ENCODE measurements at places on chromosomes 4 and X. TPM values are rescaled to one million over a fixed set of nuclear protein-coding genes. Genes with fewer than 3 reads are reported as not detected.

Gene TRIM75
- not detected for total RNA-seq

Gene CLCN4
- 5.7 TPM for total RNA-seq

- H3K36me3 ChIP-seq, result peaks cover 4% of the 10 kb centered on the region
- H3K27ac ChIP-seq, result no peak overlapping the region
- no peak overlapping the region for H3K4me3 ChIP-seq
- H3K4me1 ChIP-seq, result peaks cover 15% of the 10 kb centered on the region
Measured at GRCh38 chr4:61385256-61385655, 185.1 kb downstream of the ADGRL3 start.

- no peaks in the 10 kb centered on the region for H3K36me3 ChIP-seq
- no peaks in the 10 kb centered on the region for H3K27me3 ChIP-seq
- H3K4me3 ChIP-seq, result no peak overlapping the region
- DNase-seq, result no peak
- H3K27ac ChIP-seq, result no peak overlapping the region
- peaks cover 10% of the 10 kb centered on the region for H3K4me1 ChIP-seq
Measured at GRCh38 chr4:136573460-136573859, 958.8 kb downstream of the PCDH18 start.

DNA sequence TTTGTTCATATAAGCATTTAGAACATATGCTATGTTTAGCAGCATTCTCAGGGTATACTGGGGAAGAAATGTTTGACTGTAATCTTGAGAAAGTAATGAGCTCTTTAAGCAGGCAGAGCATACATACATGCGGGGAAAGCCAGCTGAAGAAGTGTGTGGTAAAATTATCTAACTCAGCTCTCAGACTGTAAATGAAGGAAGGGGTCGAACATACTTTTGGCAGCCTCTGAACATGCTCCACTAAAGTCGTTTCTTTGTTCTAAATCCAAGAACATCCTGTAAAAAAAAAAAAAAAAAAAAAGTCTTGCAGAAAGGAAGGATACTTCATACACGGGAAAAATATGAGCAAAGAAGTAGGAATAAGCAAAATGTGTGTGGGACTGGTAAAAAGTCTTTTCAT, 224.8 kb downstream of the GRID2 start:
- H3K27ac ChIP-seq, result peak overlapping the region; percentile 5
- H3K36me3 ChIP-seq, result no peaks in the 10 kb centered on the region

DNA sequence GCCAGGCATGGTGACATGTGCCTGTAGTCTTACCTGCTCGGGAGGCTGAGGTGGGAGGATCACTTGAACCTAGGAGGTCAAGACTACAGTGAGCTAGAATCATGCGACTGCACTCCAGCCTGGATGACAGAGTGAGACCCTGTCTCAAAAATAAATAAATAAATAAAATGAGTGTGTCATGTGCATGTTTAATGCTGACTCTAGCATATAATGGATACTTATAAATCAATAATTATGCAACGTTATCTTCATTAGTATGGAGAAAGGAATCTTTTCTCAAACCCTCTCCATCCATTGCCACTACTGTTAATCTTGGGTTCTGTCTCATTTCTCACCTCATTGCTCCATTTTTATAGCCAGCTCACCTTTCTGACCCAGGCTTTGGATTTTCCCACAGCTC, 189.5 kb upstream of the RPL34 start:
- H3K4me1 ChIP-seq, result no peaks in the 10 kb centered on the region
- no peak for DNase-seq
- no peaks in the 10 kb centered on the region for H3K36me3 ChIP-seq

DNA sequence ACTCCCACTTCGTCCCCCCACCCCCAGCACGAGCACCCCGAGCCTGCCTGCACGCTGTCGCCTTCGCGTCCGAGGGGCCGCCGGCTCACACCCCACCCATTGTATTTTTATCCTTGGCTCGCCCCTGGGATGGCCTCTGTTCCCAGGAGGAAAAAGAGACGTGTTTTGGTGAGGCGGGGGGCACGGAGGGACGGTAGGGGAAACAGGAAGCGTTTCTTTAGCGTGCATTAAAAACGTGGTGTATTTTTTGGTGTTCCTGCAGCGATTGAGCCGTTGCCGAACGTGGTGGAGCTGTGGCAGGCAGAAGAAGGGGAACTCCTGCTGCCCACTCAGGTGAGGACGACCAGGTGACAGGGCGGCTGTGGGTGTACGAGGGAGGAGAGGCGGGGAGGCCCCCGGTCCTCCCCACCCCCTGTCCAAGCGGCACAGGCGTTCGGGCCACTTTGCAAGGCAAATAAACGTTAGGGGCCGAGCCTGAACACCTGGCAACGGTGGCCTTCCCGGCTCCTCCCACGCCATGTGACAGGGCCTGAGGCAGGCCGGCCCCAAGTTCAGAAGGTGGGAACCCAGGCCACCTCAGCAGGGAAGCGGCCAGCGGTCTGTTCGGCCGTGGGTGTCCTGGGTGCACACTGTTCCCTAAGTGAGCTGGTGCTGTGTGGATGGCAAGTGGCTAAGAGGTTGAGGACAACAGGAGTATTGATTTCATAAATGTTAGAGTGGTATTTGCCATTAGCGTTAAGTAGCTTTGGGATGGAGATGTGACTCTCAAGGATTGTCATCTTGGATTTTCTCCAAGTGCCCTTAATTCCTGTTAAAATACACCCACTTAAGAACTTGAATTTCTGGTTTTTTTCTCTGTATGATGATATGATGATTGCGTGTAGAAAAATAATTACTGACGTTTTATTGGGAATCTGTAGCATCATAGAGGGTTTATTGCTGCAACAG, 1.1 kb downstream of the TMEM131L start:
- peak overlapping the region; percentile 25 for H3K27ac ChIP-seq
- peaks cover 24% of the 10 kb centered on the region for H3K4me1 ChIP-seq
- peaks cover 22% of the 10 kb centered on the region for H3K27me3 ChIP-seq
- peaks cover 2% of the 10 kb centered on the region for H3K36me3 ChIP-seq

DNA sequence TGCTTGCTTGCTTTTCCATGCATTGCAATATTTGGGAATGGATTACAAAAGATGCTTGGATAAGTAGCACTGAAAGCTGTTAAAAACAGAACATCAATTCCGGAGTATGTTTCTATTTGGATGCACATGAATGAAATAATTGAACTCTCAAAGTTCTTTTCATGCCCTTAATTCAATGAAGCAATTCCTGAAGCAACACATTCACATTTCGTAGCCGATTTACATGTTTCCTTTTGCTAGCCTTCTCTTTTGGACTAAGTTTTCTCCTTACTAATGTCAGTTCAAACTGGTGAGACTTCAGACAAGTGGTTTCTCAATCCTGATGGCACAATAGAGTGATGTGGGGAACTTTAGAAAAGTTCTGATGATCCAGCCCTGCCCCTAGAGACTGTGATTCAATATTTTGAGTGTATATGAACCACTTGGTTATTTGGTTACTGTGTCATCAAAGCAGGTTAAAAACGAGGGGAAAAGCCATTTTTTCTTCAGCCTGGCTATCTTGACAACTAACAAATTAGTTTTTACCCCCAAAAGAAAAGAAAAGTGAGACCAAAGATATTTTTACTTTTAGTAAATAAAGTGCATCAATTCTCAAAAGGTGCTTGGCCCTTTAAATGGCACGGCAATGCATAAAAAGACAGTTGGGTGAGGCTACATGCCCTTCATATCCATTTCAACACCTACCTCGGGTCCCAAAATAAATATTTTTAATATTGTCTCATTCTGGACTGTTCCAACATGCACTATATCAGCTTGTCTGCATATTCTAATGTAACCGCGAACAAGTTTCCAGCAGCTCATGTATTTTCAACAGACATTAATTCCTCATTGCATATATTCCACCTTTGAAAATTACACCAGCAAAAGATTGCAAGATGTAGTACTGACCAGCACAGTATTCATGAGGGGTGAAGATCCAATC, 90.1 kb upstream of the RPL34 start:
- H3K36me3 ChIP-seq, result no peaks in the 10 kb centered on the region
- H3K27me3 ChIP-seq, result no peaks in the 10 kb centered on the region
- H3K27ac ChIP-seq, result no peak overlapping the region
- H3K4me3 ChIP-seq, result no peak overlapping the region
- no peak for DNase-seq

Gene DAPP1
- 2.9 TPM for total RNA-seq

GRCh38 chrX:48786341-48786800, at the start of gene GATA1:
TSS of gene GATA1 (plus strand) at chrX:48786590. CDS start at chrX:48791110, 4,520 bp downstream.
- DNase-seq, result no peak
- no peak within 1 kb of the TSS for H3K27ac ChIP-seq
- H3K4me1 ChIP-seq, result no peaks in the 10 kb centered on the region
- no peaks in the 10 kb centered on the region for H3K36me3 ChIP-seq
- H3K27me3 ChIP-seq, result peaks cover 11% of the 10 kb centered on the region

DNA sequence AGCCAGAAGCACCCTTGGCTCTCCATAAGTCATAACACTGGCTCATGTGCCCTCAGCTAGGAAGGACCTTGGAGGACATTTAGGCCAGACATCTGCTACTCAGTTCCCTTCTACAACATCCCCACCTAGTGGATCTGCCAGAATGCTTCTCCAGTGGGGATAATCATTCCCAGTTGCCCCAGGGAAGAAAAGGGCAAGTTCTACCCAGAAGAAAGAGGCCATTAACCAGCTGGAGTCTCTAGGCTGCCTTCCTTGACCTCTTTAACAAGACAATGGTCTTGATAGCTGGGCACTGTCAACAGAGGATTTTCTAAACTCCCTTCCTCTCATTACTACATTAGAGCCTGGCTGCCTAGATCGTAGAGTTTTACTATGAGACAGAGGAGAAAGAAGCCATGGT, 42.0 kb downstream of the LGI2 start:
- no peaks in the 10 kb centered on the region for H3K27me3 ChIP-seq
- no peak overlapping the region for H3K27ac ChIP-seq
- no peaks in the 10 kb centered on the region for H3K4me1 ChIP-seq

Gene BMPR1B
- 2.6 TPM for total RNA-seq

Gene SSX4B
- total RNA-seq, result not detected

Gene LRAT
- 22.9 TPM for total RNA-seq

DNA sequence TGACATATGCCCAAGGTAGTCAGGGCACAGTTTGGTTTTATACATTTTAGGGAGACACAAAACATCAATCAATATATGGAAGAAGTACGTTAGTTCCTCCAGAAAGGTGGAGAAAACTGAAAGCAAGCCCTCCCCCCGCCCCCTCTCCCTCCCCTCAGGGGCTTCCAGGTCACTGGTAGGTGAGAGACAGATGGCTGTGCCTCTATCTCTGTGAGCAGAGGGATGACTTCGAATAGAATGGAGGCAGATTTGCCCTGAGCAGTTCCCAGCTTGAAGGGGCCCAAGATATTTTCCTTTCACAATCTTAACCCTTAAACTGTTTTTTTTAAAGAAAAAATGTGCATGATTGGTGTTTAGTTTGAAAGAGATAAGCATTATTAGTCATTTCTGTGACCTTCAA, 114.0 kb downstream of the PCDH10 start:
- no peak overlapping the region for H3K27ac ChIP-seq
- no peaks in the 10 kb centered on the region for H3K27me3 ChIP-seq
- no peak overlapping the region for H3K4me3 ChIP-seq
- no peaks in the 10 kb centered on the region for H3K4me1 ChIP-seq
- no peaks in the 10 kb centered on the region for H3K36me3 ChIP-seq

DNA sequence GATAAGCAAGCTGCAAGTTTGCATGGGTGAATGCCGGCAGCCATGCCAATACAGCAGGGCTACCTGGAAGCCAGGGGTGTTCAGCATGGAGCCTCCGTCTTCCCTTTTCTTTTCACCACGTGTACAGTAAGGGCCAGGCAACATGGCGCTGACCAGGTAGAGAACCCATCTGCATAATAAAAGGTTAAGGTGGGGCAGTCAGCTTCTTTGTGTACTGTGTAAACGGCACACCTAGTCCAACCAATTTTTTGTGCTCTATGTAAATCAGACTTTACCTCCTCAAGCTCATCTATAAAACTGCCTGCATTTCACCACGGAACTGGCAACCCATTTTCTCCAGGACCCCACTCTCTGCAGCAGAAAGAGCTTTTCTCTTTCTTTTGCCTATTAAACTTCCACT, 286.8 kb upstream of the VCX3A start:
- no peaks in the 10 kb centered on the region for H3K36me3 ChIP-seq
- H3K4me1 ChIP-seq, result no peaks in the 10 kb centered on the region
- no peak overlapping the region for H3K27ac ChIP-seq
- H3K27me3 ChIP-seq, result no peaks in the 10 kb centered on the region

GRCh38 chr4:36740796-36741310, 459.4 kb downstream of the DTHD1 start:
- no peak overlapping the region for H3K27ac ChIP-seq
- no peak for DNase-seq
- H3K36me3 ChIP-seq, result no peaks in the 10 kb centered on the region
- H3K4me3 ChIP-seq, result no peak overlapping the region

DNA sequence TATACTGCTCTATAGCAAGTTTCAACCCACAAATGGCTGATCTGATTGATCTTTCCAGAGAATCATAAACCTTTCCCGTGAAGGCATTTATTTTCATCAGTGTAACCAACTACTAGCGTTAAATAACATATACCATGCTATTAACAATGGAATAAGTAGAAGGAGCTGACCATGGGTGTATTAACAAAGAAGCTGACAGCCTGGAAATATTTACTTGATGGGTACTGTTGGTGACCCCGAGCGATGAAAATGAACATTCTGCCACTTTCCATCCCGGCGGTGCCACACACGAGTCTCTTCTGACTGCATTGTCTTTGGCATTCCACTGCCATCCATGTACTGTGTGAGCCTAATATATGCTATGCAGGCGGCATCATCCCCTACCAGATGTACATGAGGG, 304.4 kb downstream of the CAMK2D start:
- peaks cover 12% of the 10 kb centered on the region for H3K4me1 ChIP-seq
- H3K4me3 ChIP-seq, result no peak overlapping the region
- H3K27ac ChIP-seq, result no peak overlapping the region
- DNase-seq, result no peak

Measured in mesothelial cell of epicardium (in vitro differentiated cells).